ENCODE measurements at places on chromosomes 11 and 22.
A peak's percentile ranks its signal among the peaks of the same experiment; 100 is the strongest.

- no peaks in the 10 kb centered on the region for H3K4me1 ChIP-seq
- H3K27me3 ChIP-seq, result no peaks in the 10 kb centered on the region
- peaks cover 19% of the 10 kb centered on the region for H3K36me3 ChIP-seq
- DNase-seq, result no peak
These were observed 27.0 kb downstream of the SGSM3 start for GRCh38 chr22:40397396-40397795.

DNA sequence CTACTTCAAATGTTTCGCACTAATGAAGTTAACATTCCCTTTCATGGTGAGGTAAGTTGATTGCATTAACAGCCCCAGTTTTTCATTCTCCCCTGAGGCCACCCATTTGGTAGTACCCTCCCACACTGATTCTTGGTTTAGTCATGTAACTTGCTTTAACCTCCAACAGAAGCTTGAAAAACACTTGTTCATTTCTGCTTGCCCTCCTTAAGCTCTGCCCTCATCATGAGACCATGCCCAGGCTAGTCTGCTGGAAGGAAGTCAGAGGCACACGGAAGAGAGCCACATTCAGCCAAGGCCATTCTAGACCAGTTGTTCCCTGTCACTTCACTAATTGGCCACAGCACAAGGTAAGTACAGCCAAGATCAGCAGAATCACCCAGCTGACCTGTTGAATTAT lies 50.7 kb upstream of the CD44 start:
- H3K4me1 ChIP-seq, result no peaks in the 10 kb centered on the region
- no peak for DNase-seq
- no peak overlapping the region for H3K27ac ChIP-seq
- H3K27me3 ChIP-seq, result no peaks in the 10 kb centered on the region
- H3K36me3 ChIP-seq, result no peaks in the 10 kb centered on the region

- H3K4me1 ChIP-seq, result peaks cover 7% of the 10 kb centered on the region
- peak overlapping the region; percentile 4 for H3K4me3 ChIP-seq
- H3K36me3 ChIP-seq, result no peaks in the 10 kb centered on the region
- peak; percentile 48 for DNase-seq
- no peaks in the 10 kb centered on the region for H3K27me3 ChIP-seq
These were observed 14.8 kb downstream of the CHKA start for GRCh38 chr11:68106165-68106940.

- no peak overlapping the region for H3K4me3 ChIP-seq
- H3K36me3 ChIP-seq, result no peaks in the 10 kb centered on the region
- no peaks in the 10 kb centered on the region for H3K27me3 ChIP-seq
- no peak for DNase-seq
These were observed 13.5 kb upstream of the LRP5 start for GRCh38 chr11:68298659-68299516.

GRCh38 chr22:35217527-35217926 lies 39.8 kb upstream of the HMGXB4 start:
- no peaks in the 10 kb centered on the region for H3K36me3 ChIP-seq
- no peak overlapping the region for H3K4me3 ChIP-seq
- DNase-seq, result no peak
- no peaks in the 10 kb centered on the region for H3K4me1 ChIP-seq
- no peak overlapping the region for H3K27ac ChIP-seq

GRCh38 chr11:63666874-63667273 lies 4.3 kb downstream of the ATL3 start:
- H3K4me3 ChIP-seq, result no peak overlapping the region
- H3K36me3 ChIP-seq, result peaks cover 11% of the 10 kb centered on the region
- no peaks in the 10 kb centered on the region for H3K4me1 ChIP-seq
- no peak overlapping the region for H3K27ac ChIP-seq
- peak; percentile 5 for DNase-seq
- no peaks in the 10 kb centered on the region for H3K27me3 ChIP-seq

- H3K36me3 ChIP-seq, result no peaks in the 10 kb centered on the region
- H3K27me3 ChIP-seq, result no peaks in the 10 kb centered on the region
- peak; percentile 86 for DNase-seq
- H3K4me1 ChIP-seq, result peaks cover 4% of the 10 kb centered on the region
- H3K4me3 ChIP-seq, result peak within 1 kb of the TSS; percentile 73
- H3K27ac ChIP-seq, result no peak within 1 kb of the TSS
These were observed at the start of gene LGALS1 for GRCh38 chr22:37674951-37675929. Gene LGALS1 (plus strand): TSS chr22:37675636. CDS start chr22:37675703, 67 bp downstream.

DNA sequence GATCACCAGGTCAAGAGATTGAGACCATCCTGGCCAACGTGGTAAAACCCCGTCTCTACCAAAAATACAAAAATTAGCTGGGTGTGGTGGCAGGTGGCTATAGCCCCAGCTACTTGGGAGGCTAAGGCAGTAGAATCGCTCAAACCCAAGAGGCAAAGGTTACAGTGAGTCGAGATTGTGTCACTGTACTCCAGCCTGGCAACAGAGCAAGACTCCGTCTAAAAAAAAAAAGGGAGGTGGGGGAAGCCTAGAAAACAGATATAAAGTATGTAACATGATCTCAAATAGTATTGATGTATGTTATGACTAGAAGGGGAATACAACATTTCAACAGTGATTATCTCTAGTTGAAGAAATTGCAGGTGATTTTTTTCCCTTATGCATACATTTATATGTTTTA lies 61.4 kb downstream of the SLC1A2 start:
- no peak overlapping the region for H3K4me3 ChIP-seq
- no peaks in the 10 kb centered on the region for H3K4me1 ChIP-seq
- H3K27ac ChIP-seq, result no peak overlapping the region
- H3K27me3 ChIP-seq, result no peaks in the 10 kb centered on the region

DNA sequence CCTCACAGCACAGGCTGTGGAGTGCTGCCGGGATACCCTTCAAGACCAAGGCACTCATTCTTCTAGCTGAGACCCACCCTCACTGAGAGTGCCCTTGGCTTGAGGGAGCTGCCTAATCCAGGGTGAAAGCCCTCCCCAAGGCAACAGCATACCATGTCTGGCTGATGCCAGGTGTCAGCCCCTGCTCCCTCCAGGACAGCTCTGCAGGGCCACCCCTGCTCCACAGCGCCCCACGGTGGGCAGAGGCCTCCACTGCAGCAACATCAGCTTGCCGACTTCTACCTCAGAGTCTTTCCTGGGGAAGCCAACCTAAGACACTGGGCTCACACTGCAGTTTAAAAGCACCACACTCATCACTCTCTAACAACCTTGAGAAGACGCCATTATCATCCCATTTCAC lies 29.0 kb downstream of the TTLL1 start:
- H3K27me3 ChIP-seq, result no peaks in the 10 kb centered on the region
- DNase-seq, result peak; percentile 95
- no peak overlapping the region for H3K27ac ChIP-seq
- no peaks in the 10 kb centered on the region for H3K4me1 ChIP-seq
- no peak overlapping the region for H3K4me3 ChIP-seq
- H3K36me3 ChIP-seq, result no peaks in the 10 kb centered on the region

GRCh38 chr11:86513746-86514373 lies 139.2 kb downstream of the CCDC81 start:
- peak; percentile 73 for DNase-seq
- peaks cover 12% of the 10 kb centered on the region for H3K36me3 ChIP-seq
- H3K27me3 ChIP-seq, result no peaks in the 10 kb centered on the region
- H3K4me1 ChIP-seq, result peaks cover 19% of the 10 kb centered on the region

DNA sequence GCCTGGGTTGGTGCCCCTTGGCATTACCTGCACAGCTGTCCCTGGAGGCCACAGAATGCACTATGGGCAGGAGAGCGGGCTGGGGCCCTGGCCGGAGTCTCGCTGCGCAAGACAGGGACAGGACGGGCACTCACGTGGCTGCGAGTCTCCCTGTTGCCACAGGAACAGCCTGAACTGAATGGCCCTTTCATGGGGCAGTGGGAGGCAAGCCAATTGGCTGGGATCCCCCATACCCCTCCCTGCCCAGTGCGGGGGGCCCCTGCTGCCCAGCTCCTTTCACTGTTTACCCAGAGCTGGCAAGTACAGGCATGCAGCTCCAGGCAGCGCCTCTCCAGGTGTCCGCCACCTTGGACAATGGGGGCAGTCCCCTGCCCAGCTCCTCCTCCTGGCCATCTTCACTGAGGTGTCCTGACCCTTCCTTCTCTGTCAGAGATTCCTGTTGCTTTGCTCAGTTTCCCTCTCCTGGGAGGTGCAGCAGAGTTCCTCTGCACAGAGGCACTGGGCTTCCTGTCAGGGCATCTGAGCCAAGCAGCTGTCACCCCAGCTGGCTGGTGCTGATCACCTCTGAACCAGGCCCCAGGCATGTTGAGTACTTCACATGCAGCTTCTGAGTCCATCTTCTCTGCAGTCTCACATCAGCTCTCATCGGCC lies 5.2 kb downstream of the USP2 start:
- peak overlapping the region; percentile 34 for H3K4me3 ChIP-seq
- H3K27ac ChIP-seq, result no peak overlapping the region
- H3K4me1 ChIP-seq, result peaks cover 57% of the 10 kb centered on the region
- H3K27me3 ChIP-seq, result no peaks in the 10 kb centered on the region

GRCh38 chr11:77252555-77253270 lies 48.8 kb downstream of the GDPD4 start:
- H3K4me1 ChIP-seq, result no peaks in the 10 kb centered on the region
- H3K4me3 ChIP-seq, result no peak overlapping the region
- H3K27me3 ChIP-seq, result no peaks in the 10 kb centered on the region
- no peak for DNase-seq

DNA sequence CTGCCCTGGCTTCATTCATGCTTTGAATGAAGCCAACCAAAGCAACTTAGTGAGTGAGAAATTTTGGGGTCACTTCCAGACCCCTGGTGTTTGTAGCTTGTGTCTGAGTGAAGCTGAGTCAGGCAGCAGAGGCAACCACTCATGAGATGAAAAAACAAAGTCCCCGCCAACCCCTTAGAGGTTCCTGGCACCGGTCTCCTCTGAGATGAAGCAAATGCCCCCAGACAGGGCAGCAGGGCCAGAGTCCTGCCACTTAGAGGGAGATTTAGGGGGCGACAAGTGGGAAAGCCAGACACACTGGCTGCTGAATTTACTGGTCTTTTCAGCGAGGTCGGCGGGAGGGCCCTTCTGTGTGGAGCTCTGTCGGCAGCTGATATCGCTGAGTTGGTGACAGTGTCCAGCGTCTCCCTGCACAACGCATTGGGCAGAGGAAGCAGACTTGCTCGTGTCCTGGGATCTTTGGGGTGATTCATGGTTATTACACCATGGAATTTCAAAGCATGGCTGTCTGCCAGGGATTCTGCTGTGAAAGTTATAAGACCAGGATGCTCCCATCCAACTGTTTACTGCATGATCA lies 482.6 kb downstream of the MIAT start:
- no peak overlapping the region for H3K4me3 ChIP-seq
- H3K4me1 ChIP-seq, result no peaks in the 10 kb centered on the region
- H3K36me3 ChIP-seq, result no peaks in the 10 kb centered on the region
- no peak for DNase-seq
- H3K27me3 ChIP-seq, result peaks cover 22% of the 10 kb centered on the region

DNA sequence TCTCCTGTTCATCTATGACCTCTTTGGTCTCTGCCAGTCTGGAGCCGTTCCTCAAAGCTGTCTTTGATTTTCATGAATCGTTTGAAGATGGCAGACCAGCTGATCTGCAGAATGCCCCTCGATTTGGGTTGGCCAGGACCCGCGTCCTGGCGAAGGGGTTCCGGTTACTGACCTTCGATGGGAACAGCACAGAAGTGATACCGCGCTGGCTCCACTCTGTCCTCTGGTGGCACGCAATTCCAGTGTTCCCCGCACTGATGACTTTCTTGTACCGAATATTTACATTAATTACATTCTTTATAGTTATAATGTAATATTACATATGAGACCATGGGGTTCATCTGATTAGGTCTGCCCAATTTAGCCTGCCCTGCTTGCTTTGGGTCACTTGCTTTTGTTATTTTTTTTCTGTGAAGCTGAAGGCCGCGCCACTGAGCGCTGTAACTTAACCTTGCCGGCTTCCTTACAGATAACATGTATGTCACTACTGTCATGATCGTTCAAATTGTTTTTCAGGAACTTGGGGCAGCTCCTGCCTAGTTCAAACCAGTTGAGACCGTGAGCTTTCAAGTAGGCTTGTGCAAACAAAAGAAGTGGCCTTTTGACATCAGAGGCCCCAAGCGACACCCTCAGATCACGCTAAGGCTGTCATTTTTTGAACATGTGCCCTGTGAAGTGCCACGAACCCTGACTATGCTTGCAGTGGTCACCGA lies 4.1 kb upstream of the USP18 start:
- H3K27ac ChIP-seq, result no peak overlapping the region
- no peak overlapping the region for H3K4me3 ChIP-seq
- no peak for DNase-seq
- peaks cover 22% of the 10 kb centered on the region for H3K27me3 ChIP-seq
- H3K36me3 ChIP-seq, result no peaks in the 10 kb centered on the region
- H3K4me1 ChIP-seq, result no peaks in the 10 kb centered on the region

DNA sequence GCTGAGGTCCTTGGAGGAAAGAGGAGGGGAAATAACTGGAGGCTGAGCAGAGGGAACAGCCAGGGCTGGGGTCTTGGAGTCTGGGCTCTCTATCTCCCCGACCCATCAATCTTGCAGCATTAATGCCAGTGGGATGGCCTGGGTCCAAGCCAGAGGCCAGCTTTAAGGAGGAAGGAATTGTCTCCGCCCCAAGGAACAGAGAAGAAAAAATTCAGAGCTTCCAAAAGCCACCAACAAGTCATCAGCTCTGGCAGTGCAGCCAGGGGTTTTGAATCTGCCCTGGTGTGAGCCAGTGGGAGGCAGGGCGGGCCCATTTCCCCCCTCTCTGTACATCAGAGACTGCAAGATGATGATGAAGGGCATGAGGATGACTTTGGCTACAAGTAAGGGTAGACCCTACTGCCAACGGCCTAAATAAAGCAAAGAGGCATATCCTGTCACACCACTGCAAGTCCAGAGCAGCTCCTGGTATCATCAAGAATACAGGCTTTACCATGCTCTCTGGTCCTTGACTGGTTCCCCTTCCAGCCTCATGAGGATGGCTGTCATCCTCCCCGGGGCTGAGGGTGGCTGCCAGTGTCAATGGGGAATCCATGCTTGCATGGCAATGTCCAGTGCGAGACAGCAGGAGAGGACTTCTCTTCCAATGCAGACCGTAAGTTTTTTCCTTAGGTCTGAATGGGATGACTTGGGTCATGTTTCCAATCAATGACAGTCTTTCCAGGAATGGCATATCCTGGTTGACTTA lies 34.4 kb downstream of the LRRC32 start:
- DNase-seq, result peak; percentile 30
- no peaks in the 10 kb centered on the region for H3K36me3 ChIP-seq
- H3K27me3 ChIP-seq, result no peaks in the 10 kb centered on the region
- H3K4me1 ChIP-seq, result no peaks in the 10 kb centered on the region
- H3K27ac ChIP-seq, result no peak overlapping the region
- H3K4me3 ChIP-seq, result no peak overlapping the region

DNA sequence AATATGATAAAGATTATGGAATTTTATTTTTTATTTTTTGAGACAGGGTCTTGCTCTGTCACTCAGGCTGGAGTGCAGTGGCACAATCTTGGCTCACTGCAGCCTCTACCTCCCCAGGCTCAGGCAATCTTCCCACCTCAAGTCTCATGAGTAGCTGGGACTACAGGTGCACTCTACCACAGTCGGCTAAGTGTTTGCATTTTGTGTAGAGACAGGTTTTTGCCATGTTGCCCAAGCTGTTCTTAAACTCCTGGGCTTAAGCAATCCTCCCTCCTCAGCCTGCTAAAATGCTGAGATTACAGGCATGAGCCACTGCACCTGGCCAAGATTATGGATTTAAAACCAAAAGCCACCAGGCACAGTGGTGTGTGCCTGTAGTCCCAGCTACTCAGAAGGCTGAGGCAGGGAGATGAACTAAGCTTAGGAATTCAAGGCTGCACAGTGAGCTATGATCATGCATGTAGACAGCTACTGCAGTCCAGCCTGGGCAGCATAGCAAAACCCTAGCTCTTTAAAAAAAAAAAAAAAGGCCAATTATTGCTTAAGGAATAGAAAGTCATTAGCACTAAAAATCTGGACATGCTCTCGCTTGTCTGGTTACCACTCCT lies 20.2 kb upstream of the CCND1 start:
- DNase-seq, result no peak
- no peak overlapping the region for H3K4me3 ChIP-seq
- no peaks in the 10 kb centered on the region for H3K36me3 ChIP-seq
- H3K27me3 ChIP-seq, result no peaks in the 10 kb centered on the region
- no peaks in the 10 kb centered on the region for H3K4me1 ChIP-seq

All from endodermal cell (in vitro differentiated cells).